ENCODE measurements at places on chromosomes 4 and X. TPM values are rescaled to one million over a fixed set of nuclear protein-coding genes. Genes with fewer than 3 reads are reported as not detected.

GRCh38 chr4:23993373-23993772, 103.5 kb upstream of the PPARGC1A start:
- no peak for DNase-seq

- no peak for DNase-seq
Observed at GRCh38 chr4:11881364-11881763, 452.7 kb upstream of the HS3ST1 start.

DNA sequence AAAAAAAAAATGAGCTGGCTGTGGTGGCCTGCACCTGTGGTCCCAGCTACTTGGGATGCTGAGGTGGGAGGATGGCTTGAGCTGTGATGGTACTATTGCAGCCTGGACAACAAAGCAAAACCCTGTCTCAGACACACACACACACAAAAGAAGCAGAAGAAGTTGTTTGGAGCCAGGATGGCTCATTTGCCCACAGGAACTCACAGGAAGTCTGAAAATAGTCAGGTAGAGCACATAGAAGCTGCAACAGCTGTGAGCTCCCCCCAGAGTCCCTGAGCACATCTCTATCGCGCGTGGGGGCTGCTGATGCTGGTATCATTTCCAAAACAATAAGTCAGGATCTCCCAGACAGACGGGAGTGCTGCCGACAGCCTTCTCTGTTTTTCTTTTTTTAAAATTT, 13.4 kb upstream of the DHRSX start:
- no peak for DNase-seq

DNA sequence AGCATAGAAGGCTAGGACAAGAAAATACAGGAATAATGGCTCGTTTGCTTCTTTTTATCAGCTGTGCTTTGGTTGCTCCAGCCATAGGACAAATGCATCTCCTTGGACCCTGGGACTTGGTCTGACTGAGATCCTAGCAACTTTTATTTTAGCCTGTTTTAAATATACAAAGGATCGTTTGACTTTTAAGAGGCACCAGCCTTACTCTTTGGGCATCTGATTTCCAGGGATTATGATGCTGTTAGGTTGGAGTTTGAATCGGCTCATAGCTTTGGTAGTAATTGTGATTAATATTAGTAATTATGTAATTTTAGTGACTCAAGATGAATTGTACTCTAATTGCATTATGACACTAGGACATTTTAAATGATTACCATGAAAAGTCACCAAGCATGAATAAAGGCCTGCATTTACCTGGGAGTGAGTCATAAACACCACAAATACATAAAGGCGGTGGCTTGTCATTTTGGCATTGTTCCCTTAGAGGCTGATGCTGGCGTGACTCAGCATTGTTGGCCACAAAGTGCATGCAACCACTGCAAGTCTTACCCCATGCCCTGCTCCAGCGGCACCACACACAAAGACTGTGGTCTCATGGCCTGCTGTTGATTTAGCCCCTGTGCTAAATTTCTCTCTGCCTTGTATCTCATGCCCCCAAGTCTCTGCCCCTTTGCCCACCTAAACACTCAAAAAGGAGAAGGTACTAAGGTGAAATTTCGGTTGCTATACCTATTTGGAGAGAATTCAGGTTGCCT, 12.4 kb downstream of the GPAT3 start:
- DNase-seq = peak; percentile 61

- no peak for DNase-seq
Observed at GRCh38 chr4:119206178-119206577, 6.3 kb upstream of the USP53 start.

Gene GLRB
- total RNA-seq = 8.0 TPM

DNA sequence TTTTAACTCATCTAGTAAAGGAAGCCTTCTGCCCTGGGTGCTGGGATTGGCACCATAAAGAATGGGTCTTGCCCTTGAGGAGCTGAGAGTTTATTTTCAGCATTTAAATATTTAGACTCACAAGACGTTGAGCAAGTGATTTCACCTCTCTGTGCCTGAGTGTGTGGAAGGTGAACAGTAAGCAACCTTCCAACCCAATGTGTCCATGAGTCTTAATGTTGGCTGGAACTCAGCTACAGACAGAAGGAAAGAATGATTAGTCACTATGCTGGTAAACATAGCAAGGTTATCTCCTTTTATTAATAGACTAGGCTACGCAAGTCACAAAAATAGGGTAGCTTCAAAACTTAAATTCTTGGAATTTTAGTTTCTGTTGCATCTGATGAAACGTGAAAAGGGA, 277.4 kb upstream of the GATB start:
- DNase-seq = peak; percentile 39

- DNase-seq = no peak
Observed at GRCh38 chr4:148420397-148420796, 21.8 kb downstream of the NR3C2 start.

DNA sequence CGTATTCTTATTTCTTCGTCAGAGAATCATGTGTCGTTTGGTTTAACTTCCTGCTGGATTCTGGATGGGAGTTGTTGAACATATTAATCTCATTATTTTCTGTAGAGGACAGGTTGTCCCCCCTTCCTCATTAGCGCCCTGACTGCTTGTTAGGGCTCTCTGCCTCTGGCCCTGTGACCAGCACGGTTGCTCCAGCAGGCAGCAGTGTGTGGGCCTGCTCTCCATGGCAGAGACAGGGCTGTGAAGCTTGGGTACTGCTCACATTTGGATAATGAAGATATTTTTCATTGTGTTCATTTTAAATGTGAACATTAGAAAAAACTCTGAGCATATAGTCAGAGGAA, 102.7 kb downstream of the KLHL8 start:
- DNase-seq = no peak

- DNase-seq = no peak
Observed at GRCh38 chr4:42197341-42197740, 44.9 kb upstream of the BEND4 start.

Gene PABPC1L2B
- not detected for total RNA-seq

Gene FAM236A
- total RNA-seq = not detected

Gene BMX
- 1.7 TPM for total RNA-seq

- DNase-seq = no peak
Observed at GRCh38 chrX:99073551-99073950, 1336.5 kb downstream of the PCDH19 start.

All from heart right ventricle (tissue), 16 donors.